Mesothelial cell of epicardium (in vitro differentiated cells): ENCODE measurements at places on chromosomes 1 and 21.
A peak's percentile ranks its signal among the peaks of the same experiment; 100 is the strongest.

- DNase-seq, result no peak
Measured at GRCh38 chr1:30845237-30845903, 63.2 kb downstream of the SDC3 start.

- DNase-seq, result no peak
Measured at GRCh38 chr1:240294566-240294965, 202.9 kb downstream of the FMN2 start.

DNA sequence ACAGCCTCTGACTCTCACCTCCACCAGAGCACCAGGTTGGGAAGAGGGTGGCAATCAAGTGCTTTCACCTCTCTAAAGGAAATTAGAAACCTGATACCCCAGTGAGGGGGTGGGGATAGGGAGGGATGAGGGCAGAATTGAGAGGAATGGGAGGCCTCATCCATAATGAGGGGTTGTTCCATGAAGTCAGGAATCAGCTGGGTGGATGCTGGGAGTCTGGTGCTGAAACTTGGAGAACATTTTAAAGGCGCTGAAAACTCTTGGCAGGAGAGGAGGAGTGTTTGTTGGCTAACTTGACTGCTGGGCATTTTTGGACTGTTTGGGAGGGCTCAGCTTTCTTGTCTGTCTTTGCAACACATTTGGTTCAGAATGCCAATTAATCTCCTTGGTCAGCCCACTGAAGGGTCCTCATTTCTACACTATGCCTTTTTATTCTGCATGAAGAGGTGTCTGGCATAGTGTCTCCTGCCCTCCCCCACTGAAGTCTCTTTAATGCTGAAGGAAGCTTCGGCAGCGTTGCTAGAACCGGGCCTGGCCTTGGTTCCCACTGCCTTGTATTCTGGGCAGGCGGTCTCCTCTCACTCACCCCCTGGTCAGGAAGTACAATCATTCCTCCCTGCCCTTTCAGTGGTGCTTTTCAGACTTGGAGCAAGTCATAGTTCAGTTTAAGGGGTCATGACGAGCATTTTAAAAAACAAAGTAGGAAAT, 2.2 kb downstream of the PHGDH start:
- DNase-seq, result no peak

- no peak for DNase-seq
Measured at GRCh38 chr1:177645491-177646190, 324.2 kb downstream of the SEC16B start.

GRCh38 chr1:50651476-50652263, 228.4 kb upstream of the DMRTA2 start:
- DNase-seq, result no peak

- peak; percentile 7 for DNase-seq
Measured at GRCh38 chr1:29478879-29479278, 242.6 kb downstream of the PTPRU start.

DNA sequence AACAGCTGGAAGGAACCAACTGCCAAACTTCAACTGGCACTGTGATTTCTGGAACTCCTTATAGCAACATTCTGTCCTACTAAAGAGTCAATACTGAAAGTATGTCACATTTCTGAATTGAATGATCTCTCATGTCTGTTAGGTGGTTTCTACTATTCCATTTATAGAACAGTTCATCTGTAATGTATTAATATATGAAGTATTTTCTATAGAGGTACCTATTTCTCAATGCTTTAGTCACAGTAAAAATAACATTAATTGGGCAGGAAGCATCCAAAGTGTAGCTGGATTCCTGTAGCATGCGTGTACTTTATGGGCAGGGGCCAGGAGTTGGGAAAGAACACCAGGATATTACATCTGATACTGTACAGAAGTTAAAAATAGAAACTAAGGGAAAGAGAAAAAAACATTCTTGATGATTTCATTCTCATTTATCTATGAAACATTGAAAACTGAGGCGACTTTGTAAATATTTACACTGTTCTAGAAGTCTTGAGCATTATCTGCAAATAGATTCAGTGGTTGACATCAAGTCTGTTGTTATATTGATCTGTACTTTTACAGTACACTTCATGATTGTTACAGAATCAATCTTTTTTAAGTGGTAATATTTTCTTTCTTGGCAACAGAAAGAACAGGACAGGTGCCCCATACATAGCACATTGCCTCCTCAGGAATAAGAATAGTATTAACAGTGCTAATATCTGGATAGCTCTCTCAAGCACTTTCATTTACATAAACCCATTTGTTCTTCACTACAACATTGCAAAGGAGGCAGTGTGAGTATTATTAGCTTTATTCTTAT, 6.2 kb upstream of the ZNF281 start:
- DNase-seq, result no peak

DNA sequence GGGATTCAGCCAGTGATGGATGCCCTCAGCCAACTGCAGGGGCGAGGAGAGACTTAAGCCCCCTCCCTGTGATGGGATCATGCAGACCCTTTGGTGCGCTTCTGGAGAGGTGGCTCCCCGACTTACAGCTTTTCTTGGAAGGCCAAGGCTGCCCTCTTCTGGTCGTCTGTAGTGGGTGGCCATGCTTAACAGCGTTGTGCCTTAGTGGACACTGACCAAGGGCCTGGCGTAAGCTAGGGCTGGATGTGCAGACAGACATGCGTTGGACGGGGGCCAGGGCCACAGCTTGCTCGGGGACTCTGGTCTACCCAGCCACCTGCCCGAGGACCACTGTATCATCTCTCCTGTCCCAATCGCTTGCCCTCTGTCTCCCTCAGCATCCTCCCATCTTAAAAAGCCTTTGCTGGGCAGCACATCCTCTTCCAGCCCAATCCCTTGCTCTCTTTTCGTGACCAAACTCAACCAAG, 5.5 kb downstream of the AZIN2 start:
- peak; percentile 72 for DNase-seq

DNA sequence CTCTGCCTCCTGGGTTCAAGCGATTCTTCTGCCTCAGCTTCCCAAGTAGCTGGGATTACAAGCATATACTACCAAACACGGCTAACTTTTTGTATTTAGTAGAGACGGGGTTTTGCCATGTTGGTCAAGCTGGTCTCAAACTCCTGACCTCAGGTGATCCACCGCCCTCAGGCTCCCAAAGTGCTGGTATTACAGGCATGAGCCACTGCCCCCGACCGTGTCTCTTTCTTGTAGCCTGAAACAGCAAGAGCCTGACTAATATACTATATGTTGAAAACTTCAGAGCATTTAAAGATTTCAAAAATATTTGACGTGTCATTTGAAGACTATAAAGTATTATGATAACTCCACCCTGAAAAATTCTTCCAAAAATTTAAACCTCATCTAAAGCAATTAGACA, 71.7 kb upstream of the ZNF648 start:
- no peak for DNase-seq

DNA sequence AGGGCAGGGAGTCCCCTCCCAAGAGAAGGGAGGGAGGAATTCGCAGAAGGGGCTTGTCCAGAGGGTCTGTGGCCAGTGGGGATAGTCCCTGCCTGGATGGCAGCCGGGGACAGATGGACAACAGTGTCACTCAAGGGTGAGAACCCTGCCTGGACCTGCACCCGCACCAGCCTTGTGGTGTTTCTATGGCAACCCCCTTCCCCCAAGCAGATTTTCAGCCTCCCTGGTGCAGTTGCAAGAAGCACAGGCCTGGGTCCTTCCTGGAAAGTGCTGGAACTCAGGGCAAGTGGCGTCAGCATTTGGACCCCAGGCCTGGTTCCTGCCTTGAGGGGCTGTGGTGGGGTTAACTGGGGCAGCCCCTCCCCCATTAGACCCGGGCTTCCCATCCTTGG, 83.8 kb upstream of the ACTL8 start:
- DNase-seq, result no peak

GRCh38 chr1:45762291-45762690, 11.8 kb upstream of the IPP start:
- no peak for DNase-seq

DNA sequence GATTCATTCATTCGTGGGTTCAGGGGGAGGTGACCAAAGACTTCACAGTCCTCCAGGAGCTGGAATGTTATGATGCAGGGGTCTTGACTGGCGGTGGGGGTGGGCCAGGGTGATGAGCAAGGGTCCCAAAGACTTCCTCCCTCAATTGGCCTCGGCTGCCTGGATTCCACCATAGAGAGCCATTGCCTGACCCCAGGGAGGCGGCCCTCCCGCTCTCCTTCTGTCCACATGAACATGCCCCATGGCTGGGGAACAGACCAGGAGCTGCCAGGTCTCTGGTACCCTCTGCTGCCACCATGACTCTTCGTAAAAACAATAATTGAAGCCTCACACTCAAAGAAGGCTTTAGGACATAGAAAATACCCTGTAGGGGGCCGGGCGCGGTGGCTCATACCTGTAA, 102.5 kb upstream of the CASZ1 start:
- no peak for DNase-seq

DNA sequence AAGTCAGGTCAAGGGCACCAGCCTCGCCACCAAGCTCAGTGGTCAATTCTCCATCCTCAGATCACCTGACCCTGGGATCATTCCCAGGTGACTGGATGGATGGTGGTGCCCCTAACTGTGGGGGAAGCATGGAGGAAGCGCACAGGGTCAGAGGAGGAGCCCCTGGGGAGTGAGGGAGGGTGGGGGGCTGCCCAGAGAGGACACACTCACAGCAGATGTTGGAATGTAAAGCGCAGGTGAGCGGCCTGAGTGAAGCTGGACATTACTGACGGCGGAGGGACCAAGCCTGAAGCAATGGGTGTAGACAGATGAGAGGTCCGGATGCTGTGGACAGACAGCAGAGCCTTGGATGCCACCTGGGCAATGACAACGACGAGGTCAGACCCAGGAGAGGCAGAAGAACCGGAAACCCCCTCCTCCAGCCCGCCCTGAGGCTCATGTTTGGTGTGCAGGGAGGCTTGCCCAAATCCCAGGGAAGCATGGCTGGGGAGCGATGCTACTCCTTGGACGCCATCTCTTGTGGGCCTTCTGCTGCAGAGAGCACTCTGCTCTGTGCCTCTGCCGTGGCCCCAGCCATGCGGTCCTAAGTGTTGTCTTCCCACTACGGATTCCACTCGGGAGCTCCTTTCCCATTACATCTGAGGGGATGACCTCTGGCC, 5.7 kb upstream of the CPLANE2 start:
- DNase-seq, result no peak

GRCh38 chr1:223228931-223229528, 86.0 kb upstream of the TLR5 start:
- peak; percentile 3 for DNase-seq

GRCh38 chr1:12654657-12655056, 10.8 kb downstream of the AADACL4 start:
- DNase-seq, result no peak

DNA sequence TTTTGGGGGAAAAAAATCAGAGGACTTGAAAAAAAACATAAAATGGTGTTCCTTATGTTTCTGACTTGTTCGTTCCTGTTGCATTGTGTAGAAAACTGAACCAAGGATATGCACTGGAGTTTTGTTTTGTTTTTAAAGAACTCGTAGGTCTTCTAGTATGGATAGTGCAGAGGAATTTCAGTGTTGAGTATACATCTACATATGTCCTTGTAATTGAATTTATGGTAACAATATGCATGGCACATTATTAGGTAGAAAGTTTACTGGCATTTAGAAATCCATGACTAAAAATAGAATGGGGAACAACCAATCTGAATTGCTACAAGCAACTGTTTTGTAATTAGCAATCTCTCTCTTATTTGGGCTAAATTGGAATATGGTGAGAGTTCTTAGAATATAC, 188.3 kb upstream of the ZRANB2 start:
- DNase-seq, result no peak

DNA sequence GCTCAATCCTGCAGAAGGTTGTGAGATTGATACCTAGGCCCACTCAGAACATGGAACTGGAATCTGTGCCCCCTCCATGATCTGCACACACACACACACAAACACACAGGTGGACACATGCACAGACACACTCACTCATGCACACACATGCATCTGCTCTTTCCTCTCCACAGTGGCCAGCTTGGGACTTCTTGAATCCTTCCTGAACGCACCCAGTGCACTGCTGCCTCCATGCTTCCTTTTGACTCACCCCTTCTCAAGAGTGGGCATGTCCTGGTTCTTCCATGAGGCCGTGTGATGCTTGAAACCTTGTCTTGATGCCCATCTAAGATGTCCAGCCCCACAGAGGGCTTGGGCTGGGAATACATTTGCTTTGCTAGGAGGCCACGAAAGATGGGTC, 25.4 kb upstream of the TENT5C start:
- no peak for DNase-seq

GRCh38 chr1:221794079-221794670, 52.3 kb upstream of the DUSP10 start:
- DNase-seq, result no peak

- no peak for DNase-seq
Measured at GRCh38 chr1:173447224-173447623, 29.9 kb upstream of the PRDX6 start.

DNA sequence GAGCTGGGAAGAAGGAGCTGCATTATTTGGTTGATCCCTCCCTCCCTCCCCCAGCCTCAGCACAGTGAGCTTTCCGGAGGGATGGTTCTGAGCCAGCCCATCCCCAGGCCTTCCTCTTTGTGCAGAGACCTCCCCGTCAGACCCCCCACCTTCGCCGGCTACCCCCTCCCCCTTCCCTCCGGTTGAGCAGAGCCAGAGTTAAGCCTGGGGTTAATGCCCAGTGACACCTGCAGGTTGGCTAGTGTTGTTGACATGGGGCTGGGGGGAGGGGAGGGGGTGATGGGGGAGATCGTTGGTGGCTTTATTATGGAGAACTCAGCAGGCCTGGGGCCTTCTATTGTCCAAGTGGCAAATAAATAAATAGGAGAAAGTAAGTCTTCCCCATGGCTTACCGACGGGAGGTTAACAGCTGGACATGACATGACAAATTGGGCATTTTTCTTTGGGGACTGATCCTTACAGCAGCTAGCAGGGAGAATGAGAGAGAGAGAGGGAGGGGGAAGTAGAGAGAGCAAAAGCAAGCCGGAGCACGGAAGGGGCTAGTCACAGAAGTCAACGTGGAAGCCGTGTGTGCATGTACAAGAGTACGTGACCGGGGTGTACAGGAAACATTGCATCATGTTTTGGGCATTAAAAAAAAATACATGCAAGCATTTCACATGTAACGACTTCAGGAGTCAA, 131.1 kb downstream of the TMEM53 start:
- DNase-seq, result no peak

DNA sequence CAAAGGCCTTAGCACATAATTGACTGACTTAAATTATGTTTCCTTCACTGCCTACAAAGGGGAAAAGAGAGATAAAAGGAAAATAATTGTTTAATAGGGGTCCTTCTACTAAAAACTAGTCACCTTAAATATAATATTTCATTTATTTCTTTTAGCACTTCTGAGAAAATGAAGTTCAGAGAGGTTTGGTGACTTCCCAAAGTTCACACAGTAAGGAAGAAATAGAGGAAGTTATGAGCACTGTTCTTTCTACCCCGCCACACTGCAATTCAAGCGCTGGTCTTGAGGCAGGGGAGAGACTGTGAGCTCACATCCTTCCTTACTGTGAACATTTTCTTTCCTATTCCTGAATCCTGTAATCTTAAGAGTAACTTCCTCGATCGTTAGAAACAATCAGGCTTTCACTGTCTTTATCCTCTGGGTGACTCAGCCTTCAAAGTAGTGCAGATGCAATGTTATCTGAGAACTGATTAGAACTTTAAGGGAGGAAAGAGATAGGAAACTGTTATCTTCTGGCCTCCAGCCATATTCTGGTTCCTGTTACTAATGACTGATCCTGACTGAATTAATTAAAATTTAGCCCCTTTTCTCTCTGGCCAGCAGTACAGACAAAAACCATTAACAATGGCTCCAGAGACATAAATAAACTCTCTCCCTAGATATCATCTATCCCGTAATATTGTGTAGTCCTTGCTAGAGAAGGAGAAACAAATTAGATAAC, 6.8 kb downstream of the RGS5 start:
- DNase-seq, result no peak

GRCh38 chr1:21823206-21823979, 11.3 kb downstream of the LDLRAD2 start:
- no peak for DNase-seq

GRCh38 chr21:18268906-18269305, 24.3 kb downstream of the CHODL start:
- DNase-seq, result no peak
